Stimulated activated CD4-positive, alpha-beta T cell treated with anti-CD3 and anti-CD28 coated beads, Interleukin-4, amount 100 ng/mL, for 1 hour (primary cell): ENCODE measurements at places on chromosomes 1 and 21.

DNA sequence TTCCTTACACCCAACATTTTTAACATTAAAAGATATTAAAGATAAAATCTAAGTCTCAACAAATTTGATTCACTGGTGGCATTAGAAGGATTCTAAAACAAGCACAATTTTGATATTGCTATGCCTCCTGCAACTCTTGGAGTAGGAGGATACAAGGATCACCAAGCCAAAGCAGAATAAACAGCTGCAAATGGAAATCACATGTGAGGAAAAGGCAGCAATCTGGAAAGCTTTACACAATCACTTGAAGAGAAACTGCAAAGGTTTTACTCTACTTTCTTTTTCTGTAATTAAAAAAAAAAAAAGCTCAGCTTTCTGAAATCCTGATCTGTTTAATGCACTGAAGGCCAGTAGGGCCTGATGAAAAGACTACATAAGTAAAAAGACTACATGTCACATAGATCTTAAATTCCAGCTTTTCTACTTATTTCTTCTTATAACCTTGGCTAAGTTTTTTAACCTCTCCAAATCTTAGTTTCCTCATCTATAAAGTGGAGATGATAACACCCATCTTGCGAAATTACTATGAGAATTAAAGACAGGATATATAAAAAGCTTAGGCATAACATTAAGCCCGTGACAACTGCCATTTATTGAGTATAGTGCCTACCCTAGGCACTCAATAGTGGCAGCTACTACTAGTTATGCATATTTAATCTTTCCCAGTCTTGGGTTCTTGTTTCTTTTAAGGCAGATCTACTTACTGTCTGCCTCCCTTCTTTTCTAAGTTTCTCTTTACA, 73.5 kb downstream of the EPS15 start:
- no peak for DNase-seq

GRCh38 chr1:172758259-172758658, 99.4 kb downstream of the FASLG start:
- DNase-seq, result no peak

GRCh38 chr1:68174738-68175113, 57.6 kb downstream of the WLS start:
- no peak for DNase-seq

DNA sequence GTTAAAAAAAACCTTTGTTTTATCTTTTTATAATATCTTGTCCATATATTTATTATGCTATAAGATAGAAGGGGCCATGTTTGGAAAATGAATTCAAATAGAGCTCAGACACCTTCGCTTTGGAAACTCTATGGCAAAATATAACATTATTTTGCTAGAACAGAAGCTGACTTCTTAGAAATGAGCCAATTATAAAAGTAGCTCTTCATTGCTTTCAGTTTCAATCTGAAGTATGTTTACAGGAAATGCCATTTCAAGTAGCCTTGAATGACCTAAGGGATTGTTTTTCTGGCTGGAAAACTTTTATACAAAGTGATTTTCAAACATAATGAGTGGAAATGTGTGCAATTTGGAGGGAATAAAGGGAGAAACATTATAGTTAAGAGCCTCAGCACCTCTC, 37.8 kb upstream of the GBP5 start:
- no peak for DNase-seq

GRCh38 chr1:33456502-33456886, 16.0 kb upstream of the ZSCAN20 start:
- no peak for DNase-seq

DNA sequence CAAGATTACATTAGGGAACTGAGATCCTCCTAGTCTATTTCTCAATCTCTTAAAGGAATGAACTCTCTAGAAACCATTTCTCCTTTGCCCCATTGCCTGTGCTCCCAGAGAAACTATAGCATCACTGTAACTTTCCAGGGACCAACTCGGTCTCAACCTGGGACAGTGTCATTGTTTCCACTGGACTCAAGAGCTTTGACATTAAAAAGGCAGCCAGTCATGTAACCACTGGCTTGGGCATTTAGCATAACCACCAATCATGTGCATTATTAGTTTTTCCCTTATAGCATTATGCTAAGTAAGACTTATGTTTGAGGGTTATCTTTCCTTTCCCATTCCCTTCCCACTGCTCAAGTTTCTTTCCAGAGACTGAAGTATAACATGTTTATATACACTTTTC, 18.2 kb downstream of the TEX38 start:
- no peak for DNase-seq

DNA sequence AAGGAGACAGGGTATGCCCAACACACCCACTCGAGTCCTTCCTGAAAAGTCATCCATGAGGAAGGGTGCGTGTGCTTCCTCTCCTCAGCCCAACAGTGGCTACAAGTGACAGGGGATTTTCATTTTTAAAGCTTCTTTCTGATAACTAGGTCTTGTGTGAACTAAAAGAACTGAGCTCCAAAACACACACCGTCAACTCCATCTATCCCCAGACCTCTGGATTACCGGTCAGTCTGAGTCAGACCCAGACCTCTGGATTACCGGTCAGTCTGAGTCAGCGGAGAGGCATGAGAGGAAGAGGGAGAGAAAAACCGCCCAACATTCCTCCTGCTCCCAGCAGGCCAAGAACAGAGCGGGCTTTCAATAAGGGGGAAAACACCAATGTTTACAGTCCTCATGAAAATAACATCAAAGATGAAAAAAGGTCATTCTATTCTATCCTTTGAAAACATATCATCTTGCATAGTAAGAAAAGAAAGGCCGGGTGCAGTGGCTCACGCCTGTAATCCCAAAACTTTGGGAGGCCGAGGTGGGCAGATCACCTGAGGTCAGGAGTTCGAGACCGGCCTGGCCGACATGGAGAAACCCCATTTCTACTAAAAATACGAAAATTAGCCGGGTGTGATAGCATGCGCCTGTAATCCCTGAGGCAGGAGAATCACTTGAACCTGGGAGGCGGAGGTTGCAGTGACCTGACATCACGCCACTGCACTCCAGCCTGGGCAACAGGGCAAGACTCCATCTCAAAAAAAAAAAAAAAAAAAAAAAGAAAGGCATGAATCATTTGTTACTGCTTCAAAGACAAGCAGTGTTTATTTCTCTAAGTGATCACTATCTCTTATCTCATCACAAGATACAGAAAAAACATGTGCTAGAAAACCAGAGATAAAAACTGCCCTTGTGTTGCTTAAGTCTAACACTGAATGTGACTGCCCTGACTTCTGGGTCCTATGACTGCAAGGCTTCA, 3.4 kb downstream of the PTTG1IP start:
- no peak for DNase-seq

DNA sequence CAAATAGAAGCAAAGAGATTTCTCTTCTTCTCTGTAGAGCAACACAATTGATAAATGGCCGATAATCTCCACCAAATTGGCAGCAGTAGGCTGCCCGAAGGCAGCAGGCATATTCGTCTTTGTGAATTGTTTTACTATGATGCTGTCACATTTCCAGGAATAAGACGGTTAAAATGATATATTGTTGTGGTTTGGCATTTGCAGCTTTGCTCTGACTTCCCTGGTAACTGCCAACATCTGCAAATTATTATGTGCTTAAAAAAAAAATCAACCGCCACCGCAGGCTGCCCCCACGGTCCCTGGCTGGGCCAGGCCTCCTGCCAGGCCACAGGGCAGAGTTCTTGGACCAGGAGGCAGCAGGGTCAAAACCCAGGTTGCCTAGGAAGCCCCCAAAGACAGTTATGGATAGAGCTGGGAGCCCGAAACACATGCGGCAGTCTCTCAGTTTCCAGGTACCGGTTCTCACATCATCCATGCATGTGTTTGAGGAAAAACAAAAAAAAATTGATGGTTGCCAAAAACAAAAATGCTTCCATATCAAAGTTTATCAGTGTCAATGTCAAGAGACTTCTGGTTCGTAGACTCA, 179.3 kb downstream of the ETS2 start:
- DNase-seq, result no peak

GRCh38 chr1:175784831-175785230, 41.4 kb upstream of the TNR start:
- no peak for DNase-seq
